Osteocyte (in vitro differentiated cells): ENCODE measurements at places on chromosomes 4 and X.

- no peak for DNase-seq
These were observed 88.8 kb downstream of the DCLK2 start for GRCh38 chr4:150167054-150167453.

GRCh38 chrX:17537723-17538243 lies 162.8 kb downstream of the NHS start:
- DNase-seq = no peak

- DNase-seq = no peak
These were observed 23.4 kb downstream of the LANCL3 start for GRCh38 chrX:37594755-37595382.

- DNase-seq = no peak
These were observed at the start of gene BTK for GRCh38 chrX:101385795-101386541. BTK (minus strand) TSS chrX:101386191; CDS start chrX:101375284, 10,907 bp downstream.

DNA sequence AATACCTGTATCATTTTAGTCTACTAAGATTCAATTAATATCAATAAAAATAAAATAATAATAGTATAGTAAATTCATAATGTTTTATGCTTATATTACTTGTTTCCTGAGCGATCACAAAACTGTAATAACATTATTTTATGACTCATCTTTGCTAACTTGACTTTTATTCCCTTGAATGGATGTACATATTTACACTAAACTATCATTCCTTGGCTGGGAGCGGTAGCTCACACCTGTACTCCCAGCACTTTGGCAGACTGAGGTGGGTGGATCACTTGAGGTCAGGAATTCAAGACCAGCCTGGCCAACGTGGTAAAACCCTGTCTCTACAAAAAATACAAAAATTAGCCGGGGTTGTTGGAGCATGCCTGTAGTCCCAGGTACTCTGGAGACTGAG lies 104.0 kb upstream of the SLC34A2 start:
- no peak for DNase-seq

- DNase-seq = no peak
These were observed 35.9 kb upstream of the ELF2 start for GRCh38 chr4:139212900-139213299.

- no peak for DNase-seq
These were observed 83.5 kb upstream of the LIMCH1 start for GRCh38 chr4:41454423-41454822.

DNA sequence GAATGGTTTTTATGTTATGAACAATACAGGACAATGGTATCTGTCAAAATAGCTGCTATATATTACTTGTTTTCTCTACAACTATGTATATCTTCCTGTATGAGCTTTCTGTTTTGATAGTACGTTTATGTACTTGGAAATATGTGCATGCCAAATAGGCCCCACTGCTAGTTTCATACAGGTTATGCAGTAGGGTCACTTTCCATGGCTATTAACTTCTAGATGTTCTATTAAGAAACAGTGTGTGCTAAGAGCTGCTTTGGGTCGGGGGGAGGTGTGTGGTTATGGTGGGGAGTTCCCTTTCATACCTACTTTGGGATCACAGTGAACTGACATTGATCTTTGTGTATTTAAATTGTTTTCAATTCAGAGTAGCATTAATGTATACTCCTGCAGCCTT lies 30.9 kb downstream of the RBPJ start:
- no peak for DNase-seq

- no peak for DNase-seq
These were observed 476.6 kb downstream of the GRXCR1 start for GRCh38 chr4:43369036-43369594.

- no peak for DNase-seq
These were observed 237.8 kb upstream of the PGRMC2 start for GRCh38 chr4:128525387-128525786.

- DNase-seq = no peak
These were observed 107.6 kb upstream of the FAM9B start for GRCh38 chrX:9141496-9141895.

- DNase-seq = no peak
These were observed 179.9 kb downstream of the KCNIP4 start for GRCh38 chr4:21768349-21769310.

DNA sequence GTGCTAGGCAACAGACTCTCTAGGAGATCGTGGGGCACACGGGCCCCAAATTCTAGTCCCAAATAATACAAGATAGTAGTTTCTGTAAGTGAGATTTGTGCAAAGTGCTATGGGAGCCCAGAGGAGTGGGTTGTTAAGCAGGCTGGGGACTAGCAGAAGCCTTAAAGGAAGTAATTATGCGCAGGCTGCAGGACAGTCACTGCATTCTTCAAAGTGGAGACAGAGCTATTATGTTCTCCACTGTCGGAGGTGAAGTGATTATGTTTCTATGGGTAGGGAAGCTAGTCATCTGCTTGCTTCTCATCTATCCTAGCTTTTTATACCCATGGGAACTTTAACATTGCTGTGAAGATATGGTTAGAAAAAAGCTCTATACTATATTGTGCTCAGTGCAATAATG lies 154.2 kb downstream of the CPE start:
- no peak for DNase-seq

DNA sequence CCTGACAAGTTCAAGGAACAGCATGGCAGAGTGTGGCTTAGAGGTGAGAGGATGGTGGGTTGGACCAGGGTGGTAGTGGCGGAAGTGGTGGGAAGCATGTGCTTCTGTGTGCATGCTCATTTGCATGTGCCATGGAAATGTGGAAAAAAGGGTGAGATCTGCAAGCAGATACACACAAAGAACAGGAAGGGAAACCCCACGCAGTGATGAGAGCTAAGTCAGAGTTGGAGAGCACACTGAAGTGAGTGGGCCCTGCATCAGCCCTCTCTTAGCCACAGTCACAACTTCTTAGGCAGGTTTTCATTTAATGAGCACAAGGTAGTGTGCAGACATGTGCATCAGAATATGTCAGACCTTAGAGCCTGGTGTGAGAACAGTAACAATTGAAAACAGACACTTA lies 483.8 kb downstream of the AFF2 start:
- no peak for DNase-seq

GRCh38 chrX:151984328-151984727 lies 9.9 kb upstream of the GABRE start:
- peak; percentile 5 for DNase-seq

- no peak for DNase-seq
These were observed 1037.1 kb downstream of the STPG2 start for GRCh38 chr4:97106161-97106560.

DNA sequence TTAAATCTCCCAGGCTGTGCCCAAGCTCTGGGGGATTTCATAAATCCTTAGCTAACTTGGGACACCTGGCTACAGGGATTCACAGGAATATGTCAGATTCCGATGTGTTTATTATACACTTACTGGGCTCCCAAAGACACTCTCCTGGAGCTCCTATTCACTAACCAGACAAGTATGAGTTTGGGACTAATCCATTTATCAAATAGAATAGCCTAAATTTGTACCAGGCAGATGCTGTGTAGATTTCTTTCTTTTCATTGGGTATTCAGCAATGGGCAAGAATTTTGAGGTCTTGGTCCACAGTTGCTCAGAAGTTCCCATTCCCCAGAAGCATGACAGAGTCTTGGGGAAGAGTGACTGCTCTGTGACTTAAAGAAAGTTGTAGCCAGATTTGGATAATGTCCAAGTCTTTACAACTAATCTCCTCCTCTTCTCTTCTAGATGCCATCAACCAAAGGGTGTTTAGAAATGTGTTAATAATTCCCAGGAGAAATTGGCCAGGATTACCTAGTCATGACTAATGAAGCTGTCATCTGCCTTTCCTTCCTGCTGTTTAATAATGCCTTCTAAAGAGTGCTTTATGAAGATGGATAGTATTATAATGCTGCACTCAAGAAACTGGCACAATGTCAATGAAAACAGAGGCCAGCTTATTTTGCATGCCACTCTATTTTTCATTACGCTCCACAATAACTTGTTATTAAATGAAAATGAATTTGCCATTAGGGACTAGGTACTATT lies 120.9 kb downstream of the CHIC2 start:
- DNase-seq = no peak

- DNase-seq = no peak
These were observed 9.8 kb upstream of the BCOR start for GRCh38 chrX:40107291-40108161.

GRCh38 chr4:99966692-99967091 lies 16.6 kb upstream of the H2AZ1 start:
- DNase-seq = no peak

- no peak for DNase-seq
These were observed 15.8 kb upstream of the MPC1L start for GRCh38 chrX:40607381-40607780.

- no peak for DNase-seq
These were observed 185.0 kb downstream of the PTTG2 start for GRCh38 chr4:38145033-38145678.

DNA sequence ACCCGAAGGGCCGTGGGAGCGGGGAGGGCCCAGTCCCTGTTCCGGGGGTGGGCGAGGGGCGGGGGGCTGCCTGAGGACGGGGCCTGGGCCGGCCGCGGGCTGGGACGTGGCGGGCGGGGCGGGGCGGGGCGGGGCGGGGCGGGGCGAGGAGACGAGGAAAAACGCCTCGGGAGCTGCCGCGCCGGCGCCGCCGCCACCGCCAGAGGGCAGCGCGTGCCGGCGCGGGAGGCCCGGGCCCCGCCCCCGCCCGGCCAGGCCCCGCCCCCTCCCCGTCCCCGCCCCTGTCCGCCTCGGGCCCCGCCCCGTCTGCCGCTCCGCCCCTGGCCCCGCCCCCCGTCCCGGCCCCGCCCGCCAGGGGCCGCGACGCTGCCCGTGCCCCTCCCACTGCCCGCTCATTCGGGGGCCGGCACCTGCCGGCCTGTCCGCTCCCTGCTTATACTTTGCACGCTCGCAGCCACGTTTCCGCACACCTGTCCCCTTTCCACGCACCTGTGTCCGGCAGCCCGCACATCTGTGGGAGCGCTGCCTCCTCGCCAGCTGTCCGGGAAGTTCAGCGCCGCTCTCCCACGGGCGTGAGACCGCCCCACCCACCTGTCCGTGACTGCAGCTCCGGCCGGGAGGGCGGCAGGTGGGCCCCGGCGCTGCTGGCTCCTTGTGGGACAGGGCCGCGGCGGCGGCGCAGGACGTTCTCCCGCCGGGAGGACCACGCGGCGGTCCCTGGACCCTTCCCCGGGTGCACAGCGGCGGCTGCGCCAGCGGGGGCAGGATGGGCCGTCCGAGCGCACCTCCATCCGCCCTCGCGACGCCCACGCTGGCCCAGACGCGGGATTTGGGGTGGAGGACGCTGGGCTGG lies 1.7 kb upstream of the FGFRL1 start:
- no peak for DNase-seq

DNA sequence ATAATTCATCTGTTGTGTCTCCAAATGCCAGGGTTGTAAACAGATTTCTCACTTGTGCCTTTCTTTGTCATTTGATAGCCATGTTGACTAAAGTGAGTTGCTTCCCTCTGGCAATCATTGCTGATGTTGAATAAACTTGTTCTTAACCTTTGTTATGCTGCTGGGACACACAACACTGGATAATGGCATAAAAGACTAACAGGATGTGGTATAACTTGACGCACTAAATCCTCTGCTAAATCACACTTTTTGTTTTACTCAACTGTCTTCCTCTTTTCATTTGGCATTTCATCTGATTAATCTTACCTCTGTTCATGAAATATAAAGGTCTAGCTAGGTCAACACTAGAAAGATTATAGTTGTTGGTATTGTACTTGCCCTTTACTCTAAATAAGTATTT lies 17.6 kb upstream of the CXCL5 start:
- DNase-seq = no peak

DNA sequence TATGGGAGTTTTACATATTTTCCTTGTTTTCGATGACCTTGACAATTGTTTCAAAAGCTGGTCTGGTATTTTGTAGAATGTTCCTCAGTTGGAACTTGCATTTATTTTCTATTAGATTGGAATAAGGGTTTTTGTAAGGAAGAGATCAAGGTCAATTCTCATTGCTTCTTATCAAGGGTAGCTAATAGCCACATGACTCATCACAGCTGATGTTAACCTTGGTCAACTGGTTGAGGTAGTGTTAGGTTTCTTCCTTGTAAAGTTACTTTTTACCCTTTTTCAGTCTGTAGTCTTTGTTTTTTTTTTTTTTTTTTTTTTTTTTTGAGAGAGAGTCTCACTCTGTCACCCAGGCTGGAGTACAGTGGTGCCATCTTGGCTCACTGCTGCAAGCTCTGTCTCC lies 257.2 kb downstream of the SNCA start:
- DNase-seq = no peak

DNA sequence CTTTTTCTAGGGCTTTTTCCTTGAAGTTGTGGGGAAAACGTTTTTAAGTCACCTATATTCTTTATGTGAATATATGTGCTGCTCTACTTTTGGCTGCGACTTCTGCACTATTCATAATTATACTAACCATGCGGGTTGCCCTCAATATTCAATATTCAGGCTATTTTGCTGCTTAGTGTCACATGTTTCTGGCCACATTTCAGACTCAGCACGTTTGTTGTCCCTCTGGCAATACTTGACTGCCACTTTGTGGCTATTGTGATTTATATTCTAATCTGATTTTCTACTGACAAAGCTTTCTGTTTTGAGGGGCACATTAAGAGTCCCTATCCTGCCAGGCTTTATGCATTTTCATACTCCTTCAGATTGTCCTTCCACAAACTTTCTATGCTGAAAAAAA lies 63.9 kb upstream of the CT45A1 start:
- no peak for DNase-seq

DNA sequence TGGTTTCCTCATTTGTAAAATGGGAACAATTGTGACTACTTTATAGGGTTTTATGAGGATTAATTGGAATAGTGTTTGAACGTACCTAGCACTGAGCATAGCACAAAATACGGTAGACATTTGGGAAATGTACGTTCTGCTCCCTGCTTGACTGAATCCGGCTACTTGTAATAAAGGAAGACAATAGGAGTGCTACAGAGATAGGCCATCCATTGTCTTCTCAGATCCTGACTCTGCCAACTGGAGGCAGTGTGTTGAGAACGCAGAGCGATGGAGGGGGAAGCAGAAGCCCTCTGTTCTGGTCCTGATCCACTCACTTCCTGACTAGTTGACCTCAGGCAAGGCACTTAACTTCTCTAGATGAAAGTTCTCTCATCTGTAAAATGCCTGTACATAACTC lies 26.4 kb downstream of the ENPP6 start:
- no peak for DNase-seq

GRCh38 chrX:134002921-134003615 lies 17.7 kb upstream of the GPC3 start:
- no peak for DNase-seq

DNA sequence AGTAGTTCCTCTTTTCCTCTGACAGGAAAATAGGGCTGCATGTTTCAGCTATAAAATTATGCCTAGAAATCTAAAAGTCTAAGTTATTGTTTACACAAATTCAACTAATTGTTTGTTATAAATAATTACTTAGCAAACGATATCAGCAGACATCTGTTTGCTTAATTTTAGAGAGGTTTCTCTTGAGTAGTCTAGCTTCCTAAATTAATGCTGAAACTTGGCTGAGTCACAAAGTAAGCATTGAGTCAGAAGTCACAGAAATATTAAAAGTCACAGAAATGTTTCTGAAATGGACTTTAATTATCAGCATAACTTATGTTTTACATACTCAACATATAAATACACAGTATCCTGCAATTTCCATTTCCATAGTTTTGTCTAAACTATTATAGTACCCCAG lies 1044.0 kb downstream of the CCSER1 start:
- DNase-seq = no peak

GRCh38 chrX:45591650-45592049 lies 391.0 kb upstream of the DIPK2B start:
- DNase-seq = no peak

- DNase-seq = no peak
These were observed 229.6 kb downstream of the OPHN1 start for GRCh38 chrX:68203646-68204045.
